ENCODE measurements at places on chromosomes 4 and X.
A peak's percentile ranks its signal among the peaks of the same experiment; 100 is the strongest.

GRCh38 chr4:100284129-100284880 lies 94.0 kb upstream of the DDIT4L start:
- DNase-seq: no peak

- DNase-seq: no peak
These were observed 7.8 kb upstream of the HERC3 start for GRCh38 chr4:88584471-88584900.

DNA sequence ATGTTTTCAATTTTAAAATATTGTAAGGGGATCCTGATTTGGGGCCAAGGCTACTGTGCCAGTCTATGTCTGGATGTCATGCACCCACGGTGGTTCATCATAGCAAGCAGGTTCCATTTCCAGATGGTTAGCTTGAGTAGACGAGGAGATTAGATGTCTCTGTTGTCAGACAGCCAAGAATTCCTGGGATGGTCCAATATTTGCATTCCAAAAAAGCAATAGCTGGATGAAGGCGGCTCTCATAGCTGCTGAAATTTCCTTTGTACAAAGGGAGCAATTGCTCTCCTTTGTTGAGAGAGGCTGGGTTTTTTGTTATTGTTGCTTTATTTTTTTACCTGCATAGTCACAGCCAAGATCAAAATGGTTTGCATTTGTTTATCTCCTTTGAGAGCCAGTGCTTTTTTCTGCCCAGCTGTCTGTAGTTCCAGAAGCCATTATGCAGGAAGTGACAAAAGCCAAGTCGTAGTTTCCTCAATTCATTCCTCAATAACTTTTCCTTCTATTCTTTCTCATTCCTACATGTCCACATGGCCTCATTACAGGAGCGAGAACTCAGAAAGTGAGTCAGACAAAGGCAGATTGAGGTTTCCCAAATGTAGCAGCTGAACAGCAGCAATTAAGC lies 107.9 kb downstream of the MMRN1 start:
- no peak for DNase-seq

GRCh38 chr4:93334003-93334402 lies 494.6 kb upstream of the ATOH1 start:
- DNase-seq: peak; percentile 43

DNA sequence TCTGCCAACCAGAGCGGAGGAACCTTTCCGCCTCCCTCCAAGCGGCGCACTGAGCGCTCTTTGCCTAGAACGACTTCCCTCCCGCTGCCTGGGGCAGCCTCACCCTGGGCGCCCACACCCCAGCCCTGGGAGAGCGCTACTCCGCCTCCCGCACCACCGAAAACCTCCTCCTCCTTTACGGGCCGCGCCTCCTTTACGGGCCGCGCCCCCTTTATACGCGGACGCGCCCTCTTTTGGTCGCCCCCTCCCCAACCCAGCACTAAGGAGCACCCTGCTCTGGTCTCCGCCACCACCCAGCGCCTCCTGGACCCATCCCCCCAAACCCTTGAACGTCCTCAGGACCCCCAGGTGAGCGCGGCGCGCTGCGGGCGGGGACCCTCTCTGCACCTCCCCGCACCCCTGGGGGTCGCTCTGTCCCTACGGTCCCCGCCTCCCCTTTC lies 586 bp upstream of the NSG1 start:
- no peak for DNase-seq

DNA sequence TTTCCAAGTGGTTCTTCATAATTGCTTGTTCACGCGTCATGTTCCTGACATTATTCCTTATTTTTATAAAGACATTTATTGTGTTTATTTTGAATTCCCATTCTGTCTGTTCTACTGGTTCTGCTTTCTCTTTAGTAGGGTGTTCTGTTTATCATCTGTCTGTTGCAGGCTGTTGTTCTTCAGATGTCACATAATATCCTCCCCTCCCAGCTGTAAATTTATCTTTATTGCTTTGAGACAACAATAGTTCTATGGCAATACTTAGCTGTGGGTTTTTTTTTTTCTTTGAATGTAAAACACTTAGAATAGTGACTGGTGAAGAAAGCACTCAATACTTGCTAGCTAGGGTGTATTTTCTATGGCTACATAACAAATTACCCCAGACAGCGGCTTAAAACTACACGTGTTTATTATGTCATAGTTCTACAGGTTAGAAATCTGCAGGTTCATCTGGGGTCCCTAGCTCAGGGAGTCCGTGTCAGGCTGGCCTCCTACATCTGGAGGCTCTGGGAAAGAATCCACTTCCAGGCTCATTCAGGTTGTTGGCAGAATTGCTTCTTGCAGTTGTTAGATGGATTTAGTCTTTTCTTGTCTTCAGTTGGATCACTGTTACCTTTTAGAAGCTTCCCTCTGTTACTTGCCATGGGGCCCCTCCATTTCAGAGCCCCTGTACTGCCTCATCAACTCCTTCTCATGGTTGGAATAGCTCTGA lies 63.4 kb upstream of the ENPEP start:
- no peak for DNase-seq

GRCh38 chr4:52925531-52925968 lies 63.4 kb downstream of the RASL11B start:
- no peak for DNase-seq

DNA sequence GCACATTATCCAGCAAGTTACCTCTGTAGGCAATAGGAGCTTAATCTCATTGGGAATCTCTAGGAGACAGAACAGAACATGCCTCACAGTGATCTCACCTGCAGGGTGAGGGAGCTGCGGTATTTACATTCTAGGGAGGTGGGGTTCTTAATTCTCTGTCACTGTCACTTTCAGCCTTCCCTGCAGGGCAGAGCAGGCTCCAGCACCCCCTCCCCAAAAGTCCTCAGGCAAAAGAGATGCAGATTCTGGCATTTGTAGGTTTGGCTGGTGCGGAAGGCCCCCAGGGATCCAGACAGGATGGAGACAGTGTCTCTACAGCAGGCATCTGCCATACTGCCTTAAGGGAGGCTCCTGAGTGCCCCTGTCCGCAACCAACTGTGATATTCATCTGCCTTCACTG lies 166.4 kb upstream of the ATP6AP2 start:
- DNase-seq: no peak

DNA sequence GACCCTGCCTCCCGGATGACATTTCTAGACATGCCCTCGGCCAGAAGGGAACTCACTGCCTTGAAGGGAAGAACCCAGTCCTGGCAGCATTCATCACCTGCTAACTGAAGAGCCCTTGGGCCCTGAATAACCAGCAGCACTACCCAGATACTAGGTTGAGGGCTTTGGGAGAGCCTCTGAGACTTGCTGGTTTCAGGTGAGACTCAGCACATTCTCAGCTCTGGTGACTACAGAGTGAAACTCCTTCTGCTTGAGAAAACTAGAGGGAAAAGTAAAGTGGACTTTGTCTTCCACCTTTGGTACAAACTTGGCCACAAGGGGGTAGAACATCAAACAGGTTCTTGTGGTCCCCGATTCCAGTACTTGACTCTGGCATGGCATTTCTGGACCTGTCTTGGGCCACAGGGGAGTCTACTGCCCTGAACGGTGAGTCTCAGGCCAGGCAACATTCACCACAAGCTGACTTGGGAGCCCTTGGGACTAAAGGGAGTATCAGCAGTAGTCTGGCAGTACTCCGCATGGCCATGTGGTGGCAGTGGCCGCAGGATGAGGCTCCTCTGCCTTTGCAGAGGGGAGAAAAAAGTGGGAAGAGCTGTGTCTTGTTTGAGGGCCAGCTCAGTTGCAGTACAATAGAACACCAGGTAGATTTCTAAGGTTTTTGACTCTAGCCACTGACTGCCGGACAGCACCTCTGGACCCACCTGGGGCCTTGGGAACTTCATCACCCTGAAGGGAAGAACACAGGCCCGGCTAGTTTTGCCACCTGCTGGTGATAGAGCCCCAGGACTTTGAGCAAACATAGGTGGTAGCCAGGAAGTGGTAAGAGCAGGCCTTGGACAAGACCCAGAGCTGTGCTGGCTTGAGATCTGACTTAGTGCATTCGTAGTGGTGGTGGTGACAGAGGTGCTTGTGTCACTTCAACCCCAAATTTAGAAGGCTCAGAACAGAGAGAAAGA lies 414.8 kb downstream of the OPHN1 start:
- DNase-seq: peak; percentile 32

DNA sequence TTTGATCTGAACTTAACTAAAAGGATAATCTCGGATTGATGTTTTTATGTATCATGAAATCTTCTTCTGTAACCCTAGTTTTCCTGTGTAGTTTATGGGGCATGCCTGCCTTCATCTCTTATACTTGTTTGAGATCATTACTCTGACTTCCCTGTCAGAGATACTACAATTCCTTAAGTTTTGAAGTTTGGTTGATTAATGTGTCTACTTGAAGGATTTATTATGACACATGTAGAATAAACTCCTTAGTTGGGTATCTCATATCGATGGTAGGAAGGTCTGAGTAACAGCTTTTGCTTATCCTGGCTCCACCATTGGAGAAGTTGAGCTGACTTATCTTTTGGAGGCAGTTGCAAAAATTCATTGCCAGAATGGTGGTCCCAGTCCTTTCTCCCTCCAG lies 46.7 kb downstream of the WWC2 start:
- DNase-seq: no peak

- DNase-seq: peak; percentile 23
These were observed 1.9 kb downstream of the GASK1B start for GRCh38 chr4:158170691-158171561.

DNA sequence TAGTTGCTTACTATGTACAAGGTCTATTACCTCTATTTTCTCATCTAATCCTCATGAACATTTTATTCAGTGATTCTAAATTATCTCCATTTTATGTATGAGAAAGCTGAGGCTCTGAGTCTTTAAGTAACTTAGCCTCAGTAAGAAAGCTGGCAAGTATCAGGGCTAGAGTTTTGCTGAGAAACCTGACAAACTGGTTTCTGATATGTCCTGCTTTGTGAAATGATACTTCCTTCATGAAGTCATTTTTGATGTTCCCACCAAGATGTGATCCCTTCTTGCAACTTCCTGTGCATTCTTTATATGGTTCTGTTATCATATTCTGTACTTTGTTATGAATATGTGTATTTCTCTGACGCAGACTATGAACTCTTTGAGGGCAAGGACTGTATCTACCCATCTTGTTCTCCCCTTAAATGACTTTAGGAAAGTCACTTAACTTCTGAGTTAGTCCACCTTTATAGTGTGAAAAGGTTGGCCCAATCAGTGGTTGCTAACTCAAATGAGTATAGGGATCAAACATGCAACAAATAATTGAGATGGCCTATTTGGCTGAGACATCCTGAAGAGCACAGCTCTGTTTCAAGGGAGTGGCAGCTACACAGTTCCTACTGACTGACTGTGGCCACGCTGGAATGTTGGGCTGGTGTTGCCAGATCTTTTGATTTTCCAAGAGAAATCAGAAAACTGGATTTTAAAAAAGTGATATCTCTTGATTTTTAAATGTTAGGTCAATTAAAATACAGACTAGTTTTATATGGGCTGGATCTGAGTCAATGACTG lies 127.9 kb upstream of the AMOT start:
- DNase-seq: no peak

GRCh38 chr4:59122626-59123025 lies 2012.4 kb upstream of the IGFBP7 start:
- no peak for DNase-seq

GRCh38 chrX:122134291-122134690 lies 1049.8 kb upstream of the GRIA3 start:
- DNase-seq: no peak

DNA sequence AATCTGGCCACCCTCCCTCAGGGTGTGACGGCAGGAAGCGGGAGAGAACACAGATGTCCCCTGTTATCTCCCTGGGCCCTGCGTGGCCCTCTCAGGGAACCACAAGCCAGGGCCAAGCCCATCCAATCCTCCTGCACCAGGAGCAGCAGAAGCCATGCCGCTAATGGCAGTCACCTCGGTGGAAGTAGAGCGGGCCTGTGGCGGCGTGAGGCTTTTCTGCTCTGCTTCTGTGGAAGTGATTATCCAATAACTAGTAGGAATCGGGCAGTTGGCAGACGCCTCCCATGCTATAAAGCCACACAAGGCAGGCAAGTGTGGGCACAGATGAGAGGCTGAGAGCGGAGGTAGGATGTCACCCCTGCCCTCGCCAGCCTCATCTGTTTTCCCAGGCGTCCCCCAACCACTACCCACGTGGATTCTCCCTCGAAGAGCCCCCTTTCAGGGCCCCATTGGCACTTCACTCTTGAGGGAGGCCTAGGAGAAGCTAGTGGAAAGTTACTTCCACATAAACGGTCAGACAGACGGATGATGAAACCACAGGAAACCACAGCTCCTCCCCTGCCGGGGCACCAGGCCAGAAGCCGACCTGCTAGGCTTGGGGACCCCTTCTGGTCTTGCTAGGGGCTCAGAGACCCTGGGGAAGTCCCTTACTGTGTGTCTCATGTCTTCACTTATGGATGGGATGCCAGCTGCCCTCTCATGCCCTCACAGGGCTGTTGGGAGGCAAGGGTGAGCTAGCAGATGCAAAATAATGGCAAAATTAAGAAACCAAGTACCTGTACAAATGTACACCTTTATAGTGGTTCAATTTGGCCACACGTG lies 18.8 kb upstream of the TMSB4X start:
- peak; percentile 84 for DNase-seq

- no peak for DNase-seq
These were observed 2.4 kb downstream of the CHRNA9 start for GRCh38 chr4:40337523-40337922.

- peak; percentile 25 for DNase-seq
These were observed 169.2 kb downstream of the AFAP1 start for GRCh38 chr4:7770224-7771050.

DNA sequence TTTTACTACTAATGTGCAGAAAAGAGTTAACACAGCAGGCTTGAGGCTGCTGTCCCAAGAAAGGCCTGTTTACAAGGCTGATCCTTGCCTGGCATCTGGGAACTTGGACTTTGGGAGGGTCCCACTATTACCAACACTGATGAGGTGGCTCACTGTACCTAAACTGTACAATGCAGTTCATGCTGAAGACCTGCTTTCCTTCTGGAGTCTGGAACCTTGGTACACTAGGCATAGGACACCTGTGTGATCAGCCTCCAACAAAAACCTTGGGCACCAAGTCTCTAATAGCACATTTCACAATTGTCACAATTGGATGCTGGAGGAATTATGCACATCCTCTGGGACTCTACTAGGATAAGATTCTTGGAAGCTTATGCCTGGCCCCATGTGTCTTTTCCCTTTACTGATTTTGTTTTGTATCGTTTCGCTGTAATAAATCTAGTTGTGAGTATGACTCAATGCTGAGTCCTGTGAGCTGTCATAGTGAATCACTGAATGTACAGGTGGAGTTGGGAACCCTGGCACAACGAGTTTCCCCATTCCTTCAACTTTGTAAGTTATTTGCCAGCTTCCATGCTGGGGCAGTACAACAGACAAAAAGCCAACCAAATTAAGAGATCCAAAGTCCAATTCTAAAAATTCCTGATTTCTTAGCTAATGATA lies 45.9 kb downstream of the TEC start:
- DNase-seq: peak; percentile 11

DNA sequence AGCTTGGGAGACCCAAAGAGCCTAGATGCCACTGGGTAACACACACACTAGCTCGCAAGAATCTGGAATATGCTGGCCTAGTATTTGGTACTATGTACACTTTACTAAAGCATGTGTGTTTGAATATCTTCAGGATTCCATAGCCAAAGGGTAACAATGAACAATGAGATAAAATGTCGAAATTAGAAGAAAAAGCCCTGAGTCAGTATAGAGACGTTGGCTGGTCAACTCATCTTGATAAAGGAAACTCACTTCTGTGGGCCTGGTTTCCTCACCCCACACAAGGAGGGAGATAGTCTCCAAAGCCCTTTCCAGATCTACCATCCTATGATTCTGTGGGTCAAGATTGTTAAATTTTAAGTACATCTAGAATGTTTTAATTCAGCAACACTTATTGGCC lies 6.9 kb downstream of the ZDHHC9 start:
- no peak for DNase-seq

GRCh38 chrX:32408389-32408788 lies 803.0 kb downstream of the DMD start:
- no peak for DNase-seq

All from IMR-90 (cell line).